ENCODE measurements at places on chromosomes 12 and 14.

- DNase-seq = no peak
These were observed 58.7 kb downstream of the STXBP6 start for GRCh38 chr14:24991288-24991687.

- no peak for DNase-seq
These were observed 2.3 kb downstream of the COCH start for GRCh38 chr14:30876692-30877091.

GRCh38 chr14:71117839-71118743, 210.8 kb downstream of the PCNX1 start:
- no peak for DNase-seq

DNA sequence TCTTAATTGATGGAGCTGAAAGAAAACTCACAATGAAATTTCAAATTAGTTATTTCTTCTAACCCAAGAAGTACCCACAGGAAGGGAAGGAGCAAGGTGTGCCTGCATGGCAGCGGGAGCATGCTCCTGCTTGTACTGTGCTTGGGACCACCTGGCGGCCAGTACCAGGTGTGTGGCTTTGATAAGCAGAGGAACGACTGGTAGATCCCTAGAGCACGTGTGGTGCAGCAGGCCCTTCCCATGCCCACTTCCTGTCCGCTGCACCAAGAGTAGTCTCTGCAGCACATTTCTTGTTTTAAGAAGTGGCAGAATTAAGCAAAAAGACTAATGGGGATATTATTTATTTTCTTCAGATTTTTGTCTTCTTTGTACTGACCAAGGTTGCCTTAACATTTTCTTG, 122.3 kb upstream of the ATF1 start:
- no peak for DNase-seq

- DNase-seq = no peak
These were observed 104.2 kb downstream of the ST8SIA1 start for GRCh38 chr12:22230280-22230794.

DNA sequence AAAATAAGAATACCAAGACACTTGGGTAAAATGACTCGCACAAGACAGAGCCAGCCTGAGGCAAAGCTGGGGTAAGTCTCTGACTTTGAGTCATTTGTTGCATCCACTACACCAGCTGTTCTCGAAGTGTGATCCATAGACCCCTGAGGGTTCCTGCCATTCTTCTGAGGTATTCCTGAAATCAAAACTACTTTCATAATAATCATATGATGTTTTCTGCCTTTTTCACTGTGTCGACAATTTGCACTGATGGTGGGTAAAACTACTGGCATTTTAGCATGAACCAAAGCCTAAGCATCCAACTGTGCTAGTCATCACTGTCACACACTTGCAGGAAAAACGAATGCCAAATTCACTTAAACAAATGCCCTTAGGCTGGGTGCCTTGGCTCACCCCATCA, 135.5 kb upstream of the FUT8 start:
- DNase-seq = no peak

GRCh38 chr12:2805143-2805520, 7.3 kb upstream of the ITFG2 start:
- no peak for DNase-seq

GRCh38 chr12:109358154-109358869, 10.6 kb downstream of the MYO1H start:
- no peak for DNase-seq

DNA sequence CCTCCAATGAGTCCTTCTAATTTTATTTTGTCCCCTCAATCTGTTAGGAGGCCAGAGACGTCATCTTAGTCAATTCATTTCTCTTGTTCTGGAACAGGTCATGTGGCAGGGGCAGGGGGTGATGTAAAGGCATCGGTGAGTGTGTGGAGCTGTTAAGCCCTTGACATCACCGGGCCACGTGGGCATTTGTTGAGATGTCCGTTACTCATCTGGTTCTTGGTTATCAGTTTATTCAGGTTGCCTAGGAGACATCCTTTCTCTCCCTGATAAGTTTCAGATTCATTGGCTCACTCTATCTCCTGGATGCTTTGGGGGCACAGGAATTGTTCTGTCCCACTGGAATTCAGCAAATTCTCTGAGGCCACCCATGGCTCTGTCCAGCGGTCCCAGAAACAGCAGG, 33.6 kb upstream of the SEL1L start:
- no peak for DNase-seq

DNA sequence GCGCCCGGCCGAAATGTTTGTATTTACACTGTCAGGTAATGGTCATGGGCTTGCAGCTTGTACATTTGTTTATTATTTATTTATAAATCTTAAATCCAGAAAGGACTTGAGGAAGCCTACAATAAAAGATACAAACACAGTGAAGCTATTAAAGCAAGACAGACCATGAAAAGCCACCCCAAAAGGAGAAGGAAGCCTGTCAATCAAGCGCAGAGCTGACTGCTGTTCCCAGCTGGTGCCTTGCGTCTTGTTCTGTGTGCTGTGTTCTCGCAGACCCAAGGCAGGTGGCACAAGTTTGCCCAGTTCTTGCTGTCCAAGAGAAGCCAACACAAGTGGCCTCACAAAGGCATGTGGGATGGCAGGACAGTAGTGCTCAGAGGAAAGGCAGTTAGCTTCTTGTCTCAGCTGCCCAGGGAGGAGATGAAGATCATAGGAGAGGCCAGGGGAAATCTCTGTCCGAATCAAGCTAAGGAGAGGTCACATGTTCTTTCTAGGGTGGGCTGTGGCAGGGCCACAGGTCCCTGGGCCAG, 73.2 kb downstream of the SLC25A47 start:
- no peak for DNase-seq

DNA sequence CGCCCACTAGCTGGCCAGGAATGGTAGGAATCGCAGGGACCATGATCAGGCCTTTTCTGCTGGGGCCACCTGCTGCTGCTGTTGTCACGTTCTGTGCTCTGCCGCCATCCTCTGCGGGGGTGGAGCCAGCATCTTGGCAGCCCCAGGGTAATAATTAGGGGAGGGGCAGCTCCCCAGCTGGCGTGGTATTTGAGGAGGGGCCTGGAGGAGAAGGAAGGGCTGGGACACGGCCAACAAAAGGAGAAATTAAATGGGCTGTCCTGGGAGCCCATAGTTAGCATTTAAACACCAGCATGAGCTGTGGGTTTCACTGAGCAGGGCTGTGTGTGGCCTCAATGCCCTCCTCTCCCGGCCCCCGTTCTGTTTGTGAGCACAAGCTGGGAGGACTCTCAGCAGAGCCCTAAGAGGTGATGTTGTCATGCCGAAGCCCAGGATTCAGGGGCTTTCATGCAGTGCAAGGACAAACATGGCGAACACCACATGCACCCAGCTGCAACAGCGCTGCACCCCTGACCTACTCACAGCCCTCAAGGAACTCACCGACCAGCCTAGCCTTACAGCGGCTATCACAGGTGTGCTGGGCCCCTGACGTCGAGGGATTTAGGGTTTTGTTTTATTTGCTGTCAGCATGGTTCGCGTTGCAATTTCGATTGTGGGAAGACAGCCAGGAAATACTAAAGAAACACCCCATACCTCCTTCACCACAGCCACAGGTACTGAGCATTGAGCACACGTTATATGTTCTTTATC, 324.3 kb downstream of the CACNA1C start:
- DNase-seq = no peak

DNA sequence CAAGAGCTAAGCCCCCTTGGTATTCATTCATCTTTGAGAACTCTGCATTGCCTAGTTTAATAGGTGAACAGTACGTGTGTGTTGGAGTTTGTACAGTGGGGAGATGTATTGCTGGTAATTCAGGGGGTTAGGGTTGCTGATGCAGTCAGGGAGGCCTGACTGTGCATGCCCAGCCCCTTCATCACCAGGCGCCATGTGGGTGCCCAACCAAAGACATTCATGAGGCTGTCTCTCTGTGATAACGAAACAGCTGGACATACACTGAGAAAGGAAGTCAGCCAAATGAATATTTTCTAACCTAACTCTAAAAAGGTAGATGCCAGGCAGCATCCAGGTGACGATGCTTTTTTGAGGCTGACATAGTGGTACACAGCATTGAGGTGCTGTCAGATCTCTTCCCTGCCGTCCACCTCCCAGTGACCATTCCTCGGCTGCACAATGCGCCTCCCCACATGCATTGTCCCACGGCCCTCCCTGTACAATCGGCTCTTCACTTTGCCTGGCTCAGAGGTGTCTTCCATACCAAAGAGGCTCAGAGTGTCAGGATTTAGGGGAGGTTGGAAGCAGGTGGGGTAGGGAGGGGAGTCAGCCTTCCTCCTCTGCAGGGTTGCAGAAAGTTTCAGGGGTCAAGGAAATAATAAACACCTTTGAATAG, 19.0 kb downstream of the EML1 start:
- no peak for DNase-seq

DNA sequence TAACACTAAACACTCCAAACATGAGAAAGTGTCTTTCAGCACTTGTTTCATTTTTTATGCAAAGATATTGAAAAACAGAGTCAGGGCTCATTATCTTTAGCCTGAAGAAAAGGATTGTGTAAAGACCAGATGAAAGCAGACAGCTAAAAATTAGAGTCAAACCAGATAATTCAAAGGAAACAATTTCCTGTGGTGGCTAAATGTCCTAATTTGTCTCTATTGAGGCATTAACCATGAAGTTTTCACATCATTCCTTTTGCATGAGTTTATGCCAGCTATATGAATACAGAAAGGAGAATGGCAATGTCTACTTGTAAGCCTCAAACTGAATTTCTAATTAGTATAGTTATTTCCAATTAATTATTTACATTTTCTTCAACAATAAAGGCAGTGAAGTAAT, 338.5 kb downstream of the FSCB start:
- no peak for DNase-seq

DNA sequence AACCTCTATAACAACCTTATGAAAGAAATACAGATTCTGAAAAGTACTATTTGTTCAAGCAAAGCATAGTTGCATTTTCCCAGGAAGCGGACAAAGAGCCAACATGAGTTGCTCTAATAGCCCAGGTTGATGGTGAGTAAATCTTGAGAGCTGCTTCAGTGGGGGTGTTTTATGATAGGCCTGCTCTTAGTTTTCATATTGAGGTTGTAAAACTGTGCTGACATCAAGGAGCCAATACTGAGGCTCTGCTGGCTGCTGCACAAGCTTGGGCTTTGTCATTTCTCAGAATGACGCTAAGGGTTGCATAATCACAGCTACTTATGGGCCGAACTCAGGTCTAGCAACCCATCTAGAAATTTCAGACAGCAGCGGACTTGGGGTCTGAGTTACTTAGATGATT, 11.5 kb downstream of the TBC1D30 start:
- no peak for DNase-seq

- DNase-seq = no peak
These were observed 201.1 kb downstream of the MED13L start for GRCh38 chr12:116076399-116076798.

DNA sequence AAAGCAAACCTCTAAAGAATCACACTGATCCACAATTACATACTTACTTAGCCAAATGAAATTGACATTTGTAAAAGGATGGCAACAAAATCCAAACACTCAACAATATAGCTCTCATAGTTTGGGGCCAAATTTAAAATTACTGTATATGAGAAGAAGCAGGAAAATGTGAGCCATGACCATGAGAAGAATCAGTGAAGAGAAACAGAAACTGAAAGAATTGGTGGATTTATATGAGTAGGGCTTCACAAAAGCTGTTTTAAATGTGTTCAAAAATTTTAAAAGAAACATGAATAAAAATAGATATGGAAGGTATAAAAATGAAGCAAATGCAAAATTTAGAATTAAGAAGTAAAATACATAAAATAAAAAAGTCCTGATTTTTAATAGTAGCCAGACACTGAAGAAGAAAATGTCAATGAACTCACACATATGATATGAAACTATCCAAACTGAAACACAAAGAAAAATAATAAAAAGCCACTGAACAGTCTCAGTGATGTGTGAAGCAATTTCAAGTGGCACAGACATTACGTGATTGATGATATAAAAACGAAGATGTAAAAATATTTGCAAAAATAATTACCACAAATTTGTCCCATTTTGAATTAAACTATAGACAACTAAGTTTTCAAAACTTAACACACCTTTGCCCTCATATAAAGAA, 87.9 kb upstream of the MDGA2 start:
- no peak for DNase-seq

DNA sequence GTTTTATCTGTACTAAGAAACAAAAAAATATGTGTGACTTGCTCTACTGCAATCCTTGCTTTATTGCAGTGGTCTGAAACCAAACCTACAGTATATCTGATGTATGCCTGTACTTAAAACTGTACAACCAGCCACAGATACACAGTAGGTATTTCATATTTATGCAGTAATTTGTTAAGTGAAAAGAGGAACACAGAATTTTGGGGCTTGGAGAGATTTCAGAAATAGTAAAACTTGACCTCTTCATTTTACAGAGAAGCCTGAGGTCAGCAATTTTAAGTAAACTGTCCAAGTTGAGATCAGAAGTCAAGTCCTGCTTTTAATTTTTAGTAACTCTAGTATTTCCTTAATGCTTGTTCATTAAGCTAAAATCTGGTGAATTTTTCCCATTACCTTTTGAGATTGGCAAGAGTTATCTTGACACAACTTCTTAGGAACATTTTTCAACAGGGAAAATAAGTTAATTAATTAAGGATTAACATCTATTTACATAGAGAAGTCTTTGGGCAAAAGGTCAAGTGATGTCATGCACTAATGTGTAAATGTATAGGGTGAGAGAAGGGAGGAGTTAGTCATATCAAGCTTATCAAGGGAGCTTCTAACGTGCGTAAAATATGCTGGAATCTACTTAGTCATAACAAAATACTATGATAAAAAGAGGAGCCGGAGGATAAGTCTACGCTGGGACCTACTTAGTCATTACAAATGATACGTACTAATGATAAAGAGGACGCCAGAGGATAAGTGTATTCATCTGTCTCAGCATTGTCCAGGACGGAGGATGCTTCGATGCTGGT, 66.0 kb upstream of the GTF2A1 start:
- DNase-seq = no peak

- no peak for DNase-seq
These were observed 260.9 kb downstream of the VRK1 start for GRCh38 chr14:97058074-97058467.

DNA sequence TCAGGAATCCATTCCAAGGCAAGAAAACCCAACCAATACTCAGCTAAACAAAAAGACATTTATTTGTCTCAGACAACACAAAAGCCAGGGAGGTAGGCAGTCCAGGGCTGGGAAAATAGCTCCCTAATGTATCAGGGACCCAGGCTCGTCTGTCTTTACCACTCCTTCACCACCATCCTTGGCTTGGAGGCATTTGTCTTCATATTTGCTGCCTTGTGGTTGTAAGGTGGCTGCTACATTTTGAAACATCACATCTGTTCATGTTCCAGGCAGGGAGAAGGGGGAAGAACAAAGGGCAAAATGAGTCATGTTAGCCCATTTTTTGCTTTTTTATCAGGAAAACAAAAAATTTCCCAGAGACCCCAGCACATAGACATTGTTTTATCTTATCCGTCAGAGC, 44.8 kb upstream of the PCED1B start:
- DNase-seq = no peak

- no peak for DNase-seq
These were observed 23.5 kb downstream of the ATG14 start for GRCh38 chr14:55388160-55388559.

- no peak for DNase-seq
These were observed 165.2 kb downstream of the BRMS1L start for GRCh38 chr14:35991356-35991755.

DNA sequence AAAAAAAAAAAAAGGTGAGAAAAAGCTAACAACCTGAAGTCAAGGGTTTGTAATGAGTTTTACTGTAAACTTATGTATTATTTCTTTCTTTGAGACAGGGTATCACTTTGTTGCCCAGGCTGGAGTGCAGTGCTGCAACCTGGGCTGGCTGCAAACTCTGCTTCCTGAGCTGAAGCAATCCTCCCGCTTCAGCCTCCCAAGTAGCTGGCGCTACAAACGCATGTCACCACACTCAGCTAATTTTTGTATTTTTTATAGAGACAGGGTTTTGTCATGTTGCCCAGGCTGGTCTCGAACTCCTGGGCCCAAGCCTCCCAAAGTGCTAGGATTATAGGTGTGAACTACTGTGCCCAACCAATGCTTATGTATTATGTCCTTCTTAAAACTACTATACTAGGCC, 9.2 kb downstream of the ATF7 start:
- no peak for DNase-seq
